Fibroblast of skin of right biceps (primary cell): ENCODE measurements at places on chromosomes 1 and 21.

DNA sequence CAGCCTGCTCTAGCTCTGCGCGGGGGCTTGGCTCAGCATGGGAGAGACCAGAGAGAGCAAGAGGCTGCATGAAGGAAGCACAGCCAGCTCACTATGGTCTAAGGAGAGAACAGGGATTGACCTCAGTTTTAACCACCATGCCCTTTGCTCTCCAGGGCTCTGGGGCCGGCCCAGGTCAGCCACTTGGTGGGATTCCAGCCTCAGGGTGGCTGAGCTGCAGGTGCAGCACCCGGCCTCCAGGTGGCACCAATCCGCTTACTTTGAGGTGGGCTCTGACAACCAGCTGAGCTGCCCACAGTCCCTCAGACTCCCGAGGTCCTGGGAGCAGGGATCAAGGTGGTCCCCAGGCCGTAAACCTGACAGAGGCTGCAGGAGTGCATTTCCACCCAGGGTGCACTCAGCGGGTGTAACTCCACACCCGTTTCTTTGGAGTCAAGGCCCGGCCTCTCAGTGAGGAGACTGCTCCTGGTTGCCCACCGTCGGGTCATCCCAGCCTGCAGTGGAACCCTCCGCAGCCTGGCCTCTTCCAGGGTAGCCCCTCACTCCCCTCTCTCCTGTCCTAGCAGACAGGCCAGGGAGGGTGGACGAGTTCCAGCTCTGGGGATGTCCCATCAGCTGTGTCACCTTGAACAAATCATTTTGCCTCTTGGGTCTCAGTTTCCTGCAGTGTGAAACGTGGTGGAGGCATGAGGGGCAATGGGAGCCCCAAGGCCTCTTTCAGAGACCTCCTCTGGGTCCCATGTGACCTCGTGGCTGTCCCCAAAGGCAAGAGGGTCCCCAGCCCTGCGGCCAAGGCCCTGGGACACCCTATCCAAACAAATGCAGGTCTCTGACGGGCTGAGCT is 607 bp upstream of the LGR6 start:
- peak; percentile 36 for DNase-seq

GRCh38 chr1:21834666-21835065 is 22.6 kb downstream of the LDLRAD2 start:
- DNase-seq = no peak

DNA sequence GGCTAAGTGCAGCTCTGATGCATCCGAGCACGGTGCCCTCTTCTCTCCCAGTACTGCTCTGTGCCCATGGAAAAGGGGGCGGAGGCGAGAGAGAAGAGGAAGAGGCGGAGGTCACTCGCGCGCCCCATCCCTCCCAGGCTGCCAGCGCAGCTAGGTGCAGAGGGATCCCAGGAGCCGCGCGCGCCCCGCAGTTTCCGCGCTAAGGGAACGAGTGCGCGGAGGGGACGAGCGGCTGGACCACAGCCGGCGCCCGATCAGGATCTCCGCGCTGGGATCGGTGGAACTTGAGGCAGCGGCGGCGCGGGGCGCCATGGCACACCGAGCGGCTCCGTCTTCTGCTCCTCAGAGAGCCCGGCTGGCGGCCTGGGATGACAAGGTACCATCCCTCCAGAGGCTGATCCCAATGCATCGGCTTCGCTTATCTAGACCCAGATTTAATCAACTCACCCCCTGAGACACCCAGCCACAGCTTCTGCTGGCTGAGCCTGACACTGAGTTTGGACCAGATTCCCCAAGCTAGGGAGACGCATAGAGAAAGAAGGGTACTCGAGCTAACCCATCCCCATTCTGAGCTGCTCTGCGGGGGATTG is at the start of gene PTGFR:
Gene PTGFR (plus strand): TSS at position 114 of the 590 bp plus-strand sequence. CDS start 1,770 bp downstream, outside the sequence.
- peak; percentile 55 for DNase-seq

DNA sequence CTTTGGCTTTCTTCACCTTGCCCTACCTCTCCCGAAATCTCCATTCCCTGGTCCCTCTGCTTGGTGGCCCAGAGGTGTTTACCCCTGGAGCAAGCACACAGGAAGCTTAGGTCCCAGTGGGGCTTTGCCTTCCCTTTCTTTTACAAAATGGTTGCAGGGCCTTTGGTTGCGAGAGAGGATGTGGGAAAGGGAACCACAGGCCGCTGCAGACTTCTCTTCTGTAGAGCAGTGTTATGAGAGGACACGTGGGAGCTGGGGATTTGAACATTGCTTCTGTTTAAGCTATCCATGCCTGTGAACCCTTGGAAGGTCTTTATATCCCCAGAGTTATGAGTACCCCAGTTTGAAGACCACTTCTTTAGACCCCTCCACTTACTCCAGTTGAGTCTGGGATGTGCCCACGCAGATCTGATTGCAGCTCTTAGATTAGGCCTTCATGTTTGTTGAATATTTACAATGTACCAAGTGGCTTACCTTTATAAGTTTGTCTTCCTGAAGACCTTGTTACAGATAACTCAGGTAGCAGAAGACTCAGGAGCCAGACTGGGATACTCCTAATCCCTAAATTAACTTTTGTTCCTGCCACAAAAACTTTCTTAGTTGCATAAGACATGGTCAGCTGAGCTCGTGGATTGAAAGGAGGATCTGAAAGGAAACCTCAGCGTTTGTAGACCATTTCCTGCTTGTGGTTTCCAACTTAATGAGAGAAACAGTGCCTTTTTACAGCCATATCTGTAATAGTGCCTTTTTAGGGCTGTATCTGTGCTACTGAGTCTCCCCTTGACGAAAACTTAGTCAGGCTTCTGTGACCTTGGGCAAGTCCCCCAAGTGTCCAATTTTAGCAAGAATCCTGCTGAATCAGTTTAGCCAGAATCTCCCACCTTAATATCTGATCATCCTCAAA is 21.9 kb upstream of the IVNS1ABP start:
- DNase-seq = no peak

- no peak for DNase-seq
These were observed 8.5 kb downstream of the SSR2 start for GRCh38 chr1:156012051-156012817.
